ENCODE measurements at places on chromosomes 6 and 20. TPM values are rescaled to one million over a fixed set of nuclear protein-coding genes. Genes with fewer than 3 reads are reported as not detected.

The TBC1D20 gene
- 44.8 TPM for total RNA-seq

The TSPO2 gene
- total RNA-seq, result not detected

The CDSN gene
- total RNA-seq, result 0.22 TPM

The ZNF165 gene
- total RNA-seq, result 0.48 TPM

The TEAD3 gene
- 75.5 TPM for total RNA-seq

The PAX1 gene
- total RNA-seq, result not detected

The PTCRA gene
- not detected for total RNA-seq

The UBD gene
- total RNA-seq, result 13.2 TPM

The TRIM10 gene
- not detected for total RNA-seq

The SLC22A7 gene
- not detected for total RNA-seq

The DCDC2 gene
- total RNA-seq, result 3.2 TPM

The SYCP2 gene
- 0.27 TPM for total RNA-seq

The PRRT1 gene
- 0.67 TPM for total RNA-seq

The ALDH8A1 gene
- total RNA-seq, result 0.41 TPM

The CENPB gene
- total RNA-seq, result 39.1 TPM

The LRRN4 gene
- 1.1 TPM for total RNA-seq

The NHSL1 gene
- total RNA-seq, result 28.7 TPM

The FRK gene
- total RNA-seq, result 0.77 TPM

The EEF1A2 gene
- total RNA-seq, result 37.6 TPM

The COL9A3 gene
- total RNA-seq, result 43.0 TPM

The OR2H1 gene
- total RNA-seq, result not detected

The FAM217A gene
- total RNA-seq, result not detected

The SSTR4 gene
- not detected for total RNA-seq

The LY6G6C gene
- 0.66 TPM for total RNA-seq

The KIZ gene
- total RNA-seq, result 9.7 TPM

The RPS21 gene
- 1,126 TPM for total RNA-seq

The MYO6 gene
- 33.1 TPM for total RNA-seq

The HTR1B gene
- 1.9 TPM for total RNA-seq

The OR2H2 gene
- not detected for total RNA-seq

The FOXC1 gene
- 2.9 TPM for total RNA-seq

The ZBTB12 gene
- 3.7 TPM for total RNA-seq

The CRIP3 gene
- total RNA-seq, result not detected

The BANF2 gene
- total RNA-seq, result not detected

The MLIP gene
- 0.55 TPM for total RNA-seq

The CRYBG1 gene
- 1.4 TPM for total RNA-seq

The CCM2L gene
- 0.11 TPM for total RNA-seq

The COL12A1 gene
- 106 TPM for total RNA-seq

The RUNX2 gene
- 26.1 TPM for total RNA-seq

The STMN3 gene
- total RNA-seq, result 29.2 TPM

The PACSIN1 gene
- total RNA-seq, result 0.46 TPM

The FABP7 gene
- total RNA-seq, result 1.1 TPM

The PIGT gene
- 91.4 TPM for total RNA-seq

The BPIFA1 gene
- not detected for total RNA-seq

The LPIN3 gene
- total RNA-seq, result 18.0 TPM

The ACSS2 gene
- 18.7 TPM for total RNA-seq

The PTGIS gene
- total RNA-seq, result 1.9 TPM

The HRH3 gene
- 0.07 TPM for total RNA-seq

The OLIG3 gene
- total RNA-seq, result 0.14 TPM

The WFDC10A gene
- total RNA-seq, result not detected

The TBX18 gene
- total RNA-seq, result 12.2 TPM

The EDN1 gene
- total RNA-seq, result 54.8 TPM

All from astrocyte (in vitro differentiated cells and primary cell).